ENCODE measurements at places on chromosomes 7 and 10.

GRCh38 chr10:69801434-69802315, at the start of gene COL13A1:
Gene COL13A1, plus strand, starts transcription at chr10:69801906. Its CDS starts 518 bp downstream, at chr10:69802424.
- no peak for DNase-seq

DNA sequence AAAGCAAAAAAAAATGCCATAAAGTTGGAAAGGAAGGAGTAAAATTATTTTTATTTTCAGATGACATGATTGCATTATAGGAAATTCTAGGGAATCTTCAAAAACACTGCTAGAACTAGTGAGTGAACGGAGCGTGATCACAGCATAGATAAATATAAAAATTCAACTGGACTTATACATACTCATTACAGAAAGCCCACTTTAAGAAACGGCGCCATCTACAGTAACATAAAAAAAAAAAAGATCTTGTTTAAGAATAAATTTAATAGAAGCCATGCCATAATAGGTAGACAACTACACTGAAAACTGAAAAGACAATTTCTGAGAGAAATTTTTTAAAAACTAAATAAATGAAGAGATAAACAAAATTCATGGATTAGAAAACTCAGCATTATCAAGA, 623.1 kb upstream of the MGMT start:
- no peak for DNase-seq

GRCh38 chr7:33671531-33672262, 233.6 kb upstream of the BMPER start:
- DNase-seq: no peak

- DNase-seq: no peak
These were observed 20.6 kb downstream of the HYAL4 start for GRCh38 chr7:123865517-123866117.

Data from naive thymus-derived CD8-positive, alpha-beta T cell (primary cell).